ENCODE measurements at places on chromosomes 2 and 18.

DNA sequence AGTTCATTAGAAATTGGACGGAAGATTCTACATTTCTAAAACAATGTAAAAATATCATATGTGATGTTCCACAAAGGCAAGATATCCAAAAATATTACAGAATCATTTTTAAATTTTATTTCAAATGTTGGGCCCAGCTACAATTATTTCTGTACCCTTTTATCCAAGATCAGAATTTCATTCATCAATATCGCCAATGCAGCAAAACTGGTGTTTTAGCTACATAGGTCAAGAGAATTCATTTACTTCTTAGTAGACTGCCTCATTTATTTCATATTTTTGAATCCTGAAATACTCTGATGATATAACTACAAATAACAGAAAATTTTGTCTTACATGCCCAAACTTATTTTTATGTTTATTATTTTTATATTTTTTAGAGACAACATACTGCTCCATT lies 143.1 kb downstream of the CMPK2 start:
- no peak for DNase-seq

DNA sequence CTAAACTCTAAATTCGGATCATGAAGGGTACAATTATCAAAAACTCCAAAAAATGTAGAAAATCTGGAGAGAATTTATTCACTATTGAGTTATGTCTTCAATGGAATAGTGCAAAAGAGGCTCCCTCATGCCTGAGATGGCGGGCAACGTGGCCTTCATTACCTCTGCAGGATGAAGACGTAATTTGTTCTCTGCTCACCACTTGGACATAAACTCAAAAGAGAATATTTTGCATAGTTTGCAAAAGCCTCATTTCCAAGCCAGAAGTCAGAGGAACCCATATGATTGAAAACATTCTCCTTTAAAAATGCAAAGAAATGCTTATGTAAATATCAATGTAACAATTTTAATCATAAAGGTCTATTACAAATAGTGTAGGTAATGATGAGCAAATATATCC lies 58.7 kb downstream of the SLC25A12 start:
- no peak for DNase-seq

DNA sequence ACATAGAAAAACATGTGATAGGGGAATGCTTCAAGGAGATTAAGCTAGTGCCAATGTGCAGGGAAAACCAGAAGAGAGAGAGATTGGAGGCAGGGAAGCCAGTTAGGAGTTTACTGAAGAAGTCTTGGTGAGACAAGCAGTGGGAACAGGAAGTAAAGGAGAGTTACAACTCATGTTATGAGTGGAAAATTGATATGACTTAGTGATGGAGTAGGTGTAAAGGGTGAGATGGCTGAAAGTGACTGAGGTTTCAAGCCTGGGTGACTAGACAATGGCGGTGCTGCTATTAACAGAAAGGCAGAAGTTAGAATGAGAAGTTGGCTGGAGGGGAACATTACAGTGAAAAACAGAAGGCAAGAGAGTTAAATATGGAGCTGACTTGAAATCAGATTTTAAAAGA lies 16.5 kb downstream of the DOK1 start:
- DNase-seq, result no peak

DNA sequence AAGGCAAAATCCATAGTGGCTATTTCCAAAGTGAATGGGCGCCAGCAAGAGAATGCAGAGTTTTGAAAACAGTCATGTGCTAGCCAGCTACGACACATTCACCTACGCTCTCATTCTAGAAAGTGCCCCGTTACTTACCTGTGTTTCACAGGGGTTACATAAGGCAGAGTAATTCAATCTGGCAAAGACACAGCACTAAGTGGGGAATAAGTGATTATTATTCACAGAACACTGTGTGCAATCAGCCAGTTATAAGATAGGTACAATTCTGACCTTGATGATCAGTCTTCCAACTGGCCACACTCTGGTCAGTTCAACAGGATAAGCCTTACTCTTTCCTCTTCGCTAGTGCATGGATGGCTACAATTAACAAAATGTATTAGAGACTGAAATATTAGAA lies 105.8 kb downstream of the CABYR start:
- no peak for DNase-seq

DNA sequence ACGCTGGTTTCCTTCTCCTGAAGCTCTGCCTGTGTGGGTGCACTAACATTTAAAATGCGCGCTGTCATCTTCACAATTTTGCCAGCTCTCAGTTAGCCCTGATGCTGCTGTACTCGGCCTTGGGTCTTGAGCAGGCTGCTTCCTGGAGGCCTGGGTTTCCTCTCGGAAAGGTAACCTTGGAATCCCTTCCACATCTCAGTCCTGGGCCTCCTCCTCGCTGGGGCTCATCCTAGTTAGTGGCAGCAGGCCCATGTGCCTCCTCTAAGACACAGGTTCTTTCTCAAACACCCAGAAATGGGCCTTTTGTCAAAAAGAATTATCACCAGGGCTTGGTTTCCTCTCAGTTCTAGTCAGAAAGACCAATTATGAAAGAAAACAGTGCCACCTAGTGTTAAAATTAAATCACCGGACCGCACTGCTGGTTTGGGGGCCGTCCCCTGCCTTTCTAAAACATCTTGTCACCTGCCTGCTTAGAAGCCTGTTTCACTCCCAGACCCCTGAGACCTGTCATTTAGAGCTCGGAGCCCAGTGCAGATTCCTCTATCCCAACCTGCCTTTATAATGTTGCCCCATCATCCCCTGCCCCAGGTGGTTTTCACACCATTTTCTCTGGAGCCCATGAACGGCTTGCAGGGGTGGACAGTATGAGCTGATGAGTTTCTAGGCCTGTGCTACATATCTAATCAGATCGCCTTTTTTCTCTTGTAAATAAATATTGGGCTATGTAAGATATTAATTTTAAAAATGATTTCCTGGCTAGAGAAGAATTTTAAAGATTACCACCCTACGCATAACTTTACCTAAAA lies 42.4 kb downstream of the HK2 start:
- peak; percentile 45 for DNase-seq

DNA sequence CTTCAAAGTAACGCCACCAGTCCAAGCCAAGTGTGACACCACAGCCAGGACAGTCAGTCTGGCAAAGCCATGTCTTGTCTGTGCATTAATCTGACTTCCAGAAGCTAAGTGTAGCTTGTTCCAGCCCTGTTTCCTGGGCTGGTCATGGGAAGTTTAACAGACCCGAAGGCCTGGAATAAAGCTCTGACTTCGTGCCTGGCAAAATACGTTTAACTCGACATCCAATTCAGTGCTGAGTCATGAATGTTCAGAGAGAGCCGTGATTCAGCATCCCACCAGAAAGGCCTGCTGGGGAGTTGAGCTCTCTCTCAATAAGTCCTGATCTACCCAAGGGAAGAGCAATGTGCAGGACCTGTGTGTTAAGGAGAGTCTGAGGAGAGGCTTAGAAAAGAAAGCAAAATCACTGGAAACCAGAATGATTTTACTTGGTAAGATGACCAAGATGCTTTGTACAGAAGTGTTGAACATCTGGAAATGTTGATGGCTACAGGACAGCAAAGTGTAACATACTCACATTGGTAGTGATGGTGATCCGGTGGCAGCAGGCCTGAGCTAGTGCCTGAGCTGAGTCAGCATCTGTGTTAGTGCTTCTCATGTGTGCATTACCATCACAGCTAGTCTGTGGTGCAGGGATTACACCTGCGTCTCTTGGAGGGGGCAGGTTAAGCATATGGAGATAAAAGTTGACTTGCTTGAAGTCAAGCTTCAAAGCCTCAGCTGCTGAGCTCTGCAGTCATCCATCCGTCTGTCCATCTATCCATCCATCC lies 743.7 kb upstream of the HS6ST1 start:
- no peak for DNase-seq

DNA sequence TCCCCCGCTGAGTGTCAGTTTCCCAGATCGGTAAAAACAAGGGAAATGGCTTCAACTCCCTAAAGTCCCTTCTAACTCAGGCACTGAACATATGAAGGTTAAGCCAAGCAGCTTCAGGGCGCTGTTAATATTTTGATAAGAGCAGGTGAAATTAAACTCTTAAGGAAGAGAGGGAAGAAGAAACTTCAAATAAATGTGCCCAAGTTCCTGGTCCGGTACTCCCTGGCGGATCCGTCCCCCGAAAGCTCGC lies 564 bp downstream of the TRABD2A start:
- no peak for DNase-seq

- no peak for DNase-seq
Measured at GRCh38 chr18:74630804-74631203, 33.1 kb downstream of the ZNF407 start.

- no peak for DNase-seq
Measured at GRCh38 chr18:68724021-68724420, 9.1 kb upstream of the TMX3 start.

All from NCI-H345 (cell line).